ENCODE measurements at places on chromosomes 5 and 9.

DNA sequence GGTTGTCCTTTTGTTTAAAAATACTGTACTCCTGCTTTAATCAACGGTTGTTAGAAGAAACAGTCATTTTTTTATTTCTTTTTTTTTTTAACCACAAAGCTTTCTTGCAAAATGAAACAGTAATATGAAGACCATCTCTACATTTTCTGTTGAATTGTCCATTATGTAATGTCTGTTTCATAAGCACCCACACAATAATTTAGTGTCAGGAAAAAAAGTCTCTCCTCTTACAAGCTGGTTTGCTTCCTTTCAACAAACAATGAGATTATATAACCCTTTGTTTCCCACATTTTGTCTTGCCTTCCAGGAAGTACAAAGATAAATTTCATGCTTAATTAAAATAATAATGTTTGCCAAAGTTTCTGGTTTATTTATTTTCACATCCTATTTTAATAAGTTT is 16.7 kb downstream of the CTNNAL1 start:
- peak; percentile 46 for DNase-seq

DNA sequence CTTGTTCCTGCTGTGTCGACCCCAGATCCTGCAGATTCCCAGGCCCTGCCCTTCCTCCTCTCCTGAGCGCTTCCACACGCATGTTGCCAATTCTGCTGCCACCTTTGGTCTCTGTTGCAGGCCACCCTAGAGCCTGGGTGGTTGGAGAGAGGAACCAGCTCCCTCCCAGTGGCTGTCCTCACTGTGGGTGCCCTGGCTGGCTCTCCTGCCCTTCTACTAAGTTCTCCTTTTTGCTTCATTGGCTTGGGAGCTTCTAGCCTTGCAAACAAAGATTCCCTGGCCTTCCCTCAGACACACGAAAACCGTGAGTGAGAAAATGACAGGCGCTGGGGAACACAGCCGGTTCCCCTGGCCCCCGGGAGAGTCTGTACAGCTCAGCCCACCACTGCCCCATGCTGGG is 14.2 kb upstream of the NCS1 start:
- DNase-seq, result no peak

- no peak for DNase-seq
These were observed 70.4 kb downstream of the RALGPS1 start for GRCh38 chr9:126984969-126985368.

DNA sequence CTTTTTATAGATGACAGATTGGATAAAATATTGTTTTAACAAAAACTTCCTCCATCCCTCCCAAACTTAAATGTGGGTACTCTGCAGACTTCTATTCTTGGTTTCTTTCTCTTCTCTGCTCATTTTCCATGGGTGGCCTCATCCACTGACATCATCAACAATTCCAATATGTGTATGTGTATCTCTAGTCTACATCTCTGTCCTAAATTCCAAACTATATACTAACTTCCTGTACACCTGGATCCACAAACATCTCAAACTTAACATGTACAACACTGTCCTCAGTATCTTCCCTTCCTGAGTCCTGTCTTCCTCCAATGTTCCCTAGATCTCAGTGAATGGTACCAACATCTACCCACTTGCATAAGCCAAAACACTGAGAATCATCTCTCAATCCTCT is 28.5 kb upstream of the CDK5RAP2 start:
- DNase-seq, result no peak

DNA sequence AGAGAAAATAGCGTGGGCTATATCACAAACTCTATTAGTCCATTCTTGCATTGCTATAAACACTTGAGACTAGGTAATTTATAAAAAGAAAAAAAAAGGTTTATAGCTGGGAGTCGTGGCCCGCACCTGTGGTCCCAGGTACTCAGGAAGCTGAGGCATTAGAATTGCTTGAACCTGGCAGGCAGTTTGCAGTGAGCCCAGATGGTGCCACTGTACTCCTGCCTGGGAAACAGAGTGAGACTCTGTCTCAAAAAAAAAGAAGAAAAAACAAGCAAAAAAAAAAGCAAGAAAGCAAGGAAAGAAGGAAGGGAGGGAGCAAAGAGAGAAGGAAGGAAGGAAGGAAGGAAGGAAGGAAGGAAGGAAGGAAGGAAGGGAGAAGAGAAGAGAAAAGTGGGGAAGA is 904.2 kb upstream of the EDIL3 start:
- no peak for DNase-seq

- no peak for DNase-seq
These were observed 136.7 kb upstream of the MOCS2 start for GRCh38 chr5:53246042-53246836.

DNA sequence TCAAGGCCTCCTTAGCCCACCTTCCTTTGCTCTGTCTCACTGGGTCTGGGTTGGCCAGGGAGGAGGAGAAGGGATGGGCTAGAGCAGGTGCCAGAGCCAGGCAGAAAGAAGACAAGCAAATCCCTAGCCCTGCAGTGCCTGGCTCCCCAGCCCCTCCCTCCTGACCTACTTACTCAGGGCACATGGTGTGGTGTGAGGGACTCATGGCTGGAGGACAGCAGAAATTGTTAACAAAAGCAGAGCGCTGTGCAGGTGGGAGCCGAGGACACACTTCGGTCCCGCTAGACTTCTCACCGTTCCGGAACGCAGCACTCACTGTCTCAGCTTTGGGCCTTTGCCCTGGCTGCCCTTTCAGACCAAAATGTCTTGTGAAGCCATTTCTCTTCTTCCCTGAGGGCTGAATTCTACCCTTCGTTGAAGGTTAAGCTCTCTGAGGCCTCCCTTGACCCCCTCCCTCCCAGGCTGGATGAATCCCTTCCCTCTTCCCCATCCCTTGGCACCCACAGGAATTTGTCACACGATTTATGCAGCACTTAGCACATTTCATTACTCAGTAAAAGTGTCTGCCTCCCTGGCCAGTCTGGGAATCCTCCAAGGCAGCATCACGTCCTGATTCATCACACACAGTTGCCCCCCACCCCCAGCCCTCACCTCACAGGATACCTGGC is 263.9 kb upstream of the TRPC7 start:
- no peak for DNase-seq

GRCh38 chr9:127838375-127839078 is 15.9 kb downstream of the ENG start:
- DNase-seq, result no peak

DNA sequence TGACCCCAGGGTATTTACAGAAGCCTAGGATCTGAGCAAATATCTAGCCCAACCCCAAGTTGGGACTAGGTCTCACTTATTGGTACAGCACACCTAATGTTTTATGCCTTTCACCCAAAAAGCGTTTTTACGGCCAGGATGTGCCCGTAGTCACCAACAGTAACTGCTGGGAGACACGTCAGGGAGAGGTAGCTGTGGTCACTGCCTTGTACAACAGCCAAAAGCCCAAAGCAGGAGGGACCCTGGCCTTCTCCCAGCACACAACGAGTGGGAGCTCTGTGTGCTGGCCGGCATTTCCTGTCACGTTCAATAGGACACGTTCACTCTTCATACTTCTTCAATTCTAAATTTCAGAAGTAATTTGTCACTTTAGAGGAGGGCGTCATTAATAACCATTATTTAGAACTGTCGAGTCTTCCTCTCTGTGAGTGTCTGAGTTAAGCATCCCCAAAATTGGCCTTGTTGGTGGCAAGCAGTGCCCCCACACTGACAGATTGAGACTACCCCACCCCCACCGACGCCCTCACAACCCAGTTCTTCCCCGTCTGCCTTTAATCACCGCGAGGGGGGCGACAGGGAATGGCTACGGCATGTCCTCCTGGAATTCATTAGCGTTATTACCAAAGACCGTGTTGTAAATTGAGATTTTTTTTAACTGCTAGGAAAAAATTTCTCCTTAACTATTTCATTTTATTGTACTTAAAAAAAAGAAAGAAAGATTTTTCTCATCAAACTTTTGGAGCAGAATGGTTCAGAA is 80.7 kb downstream of the MVB12B start:
- DNase-seq, result no peak

- DNase-seq, result no peak
These were observed 330.0 kb downstream of the PSAT1 start for GRCh38 chr9:78626971-78627370.

DNA sequence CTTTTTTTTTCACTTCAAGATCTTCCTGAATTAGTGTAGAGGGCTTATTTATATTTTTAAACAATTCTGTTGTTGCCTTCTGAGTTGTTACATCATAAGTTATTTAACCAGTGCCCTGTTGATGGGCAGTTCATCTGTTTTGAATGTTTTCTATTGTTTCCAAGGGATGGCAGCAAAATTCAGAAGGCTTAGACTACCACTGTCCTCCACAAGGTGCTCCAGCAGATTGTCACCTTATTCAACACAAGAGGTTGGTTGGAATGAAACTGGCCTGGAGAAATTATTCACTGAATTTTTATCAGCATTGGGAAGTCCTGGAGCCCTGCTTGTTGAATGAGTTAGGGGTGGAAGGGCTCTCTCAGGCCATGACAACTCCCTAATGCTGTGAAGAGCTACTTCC is 1.3 kb upstream of the KLHL9 start:
- no peak for DNase-seq

GRCh38 chr5:78669331-78669730 is 20.8 kb upstream of the LHFPL2 start:
- DNase-seq, result no peak

DNA sequence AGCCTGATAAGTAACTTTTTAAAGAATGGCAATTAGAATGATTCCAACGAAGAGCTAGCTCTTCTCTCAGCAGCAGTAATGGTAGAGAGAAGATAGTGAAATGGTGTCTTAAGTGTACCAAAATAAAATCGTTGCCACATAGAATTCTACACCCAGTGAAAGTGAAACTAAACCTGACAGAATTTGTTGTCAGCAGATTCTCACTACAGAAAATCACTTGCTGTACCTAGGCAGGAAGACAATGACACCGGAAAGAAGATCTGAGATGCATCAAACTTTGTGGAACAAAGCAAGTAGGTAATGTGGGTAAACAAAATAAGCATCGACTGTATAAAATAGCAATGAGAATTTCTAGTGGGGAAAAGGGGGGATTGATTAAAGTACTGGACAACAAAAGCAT is 20.7 kb upstream of the EBF1 start:
- DNase-seq, result no peak

DNA sequence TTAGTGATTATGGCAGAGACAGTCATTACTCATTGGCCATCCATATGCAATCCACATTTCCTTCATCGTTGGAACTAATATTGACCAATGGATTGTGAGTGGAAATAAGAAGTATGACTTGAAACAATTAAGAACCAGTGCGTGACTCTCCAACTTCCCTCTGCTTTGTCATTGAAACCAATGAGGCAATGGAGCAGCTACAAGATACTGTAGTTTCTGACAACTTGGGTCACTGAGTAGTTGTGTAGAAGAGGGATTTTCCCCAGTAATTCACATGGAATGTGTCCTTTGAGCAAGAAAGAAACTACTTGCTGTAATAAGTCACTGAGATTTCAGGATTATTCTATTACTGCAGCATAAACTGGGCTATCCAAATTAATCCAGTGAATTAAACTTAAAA is 785.3 kb upstream of the RIOK2 start:
- DNase-seq, result no peak

DNA sequence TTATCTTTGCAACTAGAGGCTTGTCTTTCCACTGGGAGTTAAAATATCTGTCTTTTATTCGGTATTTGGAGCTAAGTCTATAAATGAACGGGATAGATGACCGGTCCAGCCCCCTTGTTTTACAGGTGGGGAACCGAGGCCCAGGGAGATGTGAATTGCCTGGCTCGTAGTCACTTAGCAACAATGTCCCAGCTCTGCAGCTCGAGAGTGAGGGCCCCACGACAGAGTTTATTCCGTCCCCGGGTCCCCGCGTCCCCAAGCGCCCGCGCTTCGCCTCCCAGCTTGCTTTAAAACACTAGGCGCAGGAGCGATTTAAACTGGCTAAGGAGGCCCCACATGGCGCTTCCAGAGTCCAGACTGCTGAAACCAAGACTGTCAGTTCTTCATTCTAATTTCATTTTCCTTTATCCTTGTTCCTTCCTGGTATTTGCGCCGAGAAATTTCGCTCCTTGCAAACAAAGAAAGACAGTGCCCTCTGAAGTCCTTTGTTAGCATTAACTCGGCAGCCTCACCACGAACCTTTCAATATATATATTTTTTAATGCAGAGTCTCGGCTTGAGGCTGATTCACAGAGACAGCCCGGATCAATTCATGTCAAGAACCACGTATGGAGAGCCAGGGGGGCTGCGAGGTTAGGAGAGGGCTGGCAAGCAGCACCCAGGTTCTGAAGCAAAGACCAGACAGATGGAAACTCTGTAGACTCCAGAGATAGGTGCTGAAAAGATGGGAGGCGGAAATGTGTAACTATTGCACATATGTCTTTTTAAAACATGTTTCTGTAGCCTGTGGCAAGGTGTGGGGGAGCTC is 1.4 kb upstream of the ENC1 start:
- DNase-seq, result peak; percentile 65

DNA sequence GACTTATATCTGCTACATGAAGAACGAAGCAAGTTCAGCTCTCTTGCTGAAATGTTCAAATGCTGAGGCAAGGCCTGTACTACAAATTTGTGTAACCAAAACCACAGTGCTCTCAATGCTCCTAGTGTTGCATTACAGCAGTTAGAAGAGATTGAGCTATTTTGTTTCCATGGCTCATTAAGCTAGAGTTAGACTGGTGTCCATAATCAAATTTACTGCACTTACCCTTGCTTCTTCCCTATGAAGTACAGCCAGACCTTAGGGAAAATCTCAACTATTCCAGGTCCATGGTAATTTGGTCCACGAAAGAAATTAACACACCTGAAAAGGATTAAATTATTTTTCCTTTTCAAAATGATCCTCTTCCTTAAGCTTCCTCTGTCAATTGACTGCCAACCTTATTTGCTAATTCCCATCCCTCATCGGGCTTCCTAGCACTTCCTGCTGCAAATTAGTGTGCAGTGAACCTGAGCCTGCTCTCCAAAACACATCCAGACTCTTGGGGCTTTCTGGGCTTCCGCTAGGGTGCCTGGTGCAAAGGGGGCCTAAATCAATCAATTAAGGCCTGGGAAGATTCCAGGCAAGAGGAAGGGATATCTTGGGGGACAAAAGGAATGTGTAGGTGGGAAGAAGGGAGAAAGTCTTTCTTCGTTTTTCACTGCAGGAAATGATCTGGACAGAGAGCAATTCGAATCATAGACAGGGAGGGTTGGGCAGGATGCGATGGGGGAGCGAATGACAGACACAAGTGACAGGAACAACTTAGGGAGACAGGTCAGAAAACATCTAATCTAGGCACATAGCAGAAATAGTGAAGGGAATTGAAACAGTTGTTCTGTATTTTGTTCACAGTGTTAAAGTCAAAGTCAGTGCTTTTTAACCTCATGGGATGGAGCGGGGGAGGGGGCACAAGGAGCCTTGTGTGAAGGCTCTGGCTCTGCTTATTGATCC is 542.4 kb downstream of the RAB3C start:
- no peak for DNase-seq

GRCh38 chr5:58411372-58411771 is 48.5 kb downstream of the PLK2 start:
- DNase-seq, result no peak

DNA sequence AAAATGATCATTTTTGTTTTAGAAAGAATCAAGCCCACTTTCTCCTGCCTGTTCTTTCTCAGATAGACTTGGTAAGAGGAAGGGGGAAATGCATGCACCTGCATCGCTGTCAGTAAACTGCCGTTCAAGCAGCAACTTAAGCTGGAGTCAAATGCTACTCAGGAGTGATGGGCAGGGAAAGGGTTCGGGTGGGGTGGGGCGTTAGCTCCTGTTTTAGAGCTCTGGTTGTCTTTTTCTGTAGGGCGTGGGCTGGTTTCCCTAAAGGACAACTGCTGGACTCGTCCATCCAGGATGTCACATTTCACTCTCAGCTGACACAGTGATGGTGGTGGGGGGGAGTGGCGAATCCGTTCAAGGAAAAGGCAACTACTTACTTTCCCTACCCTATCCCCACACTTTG is 75.0 kb downstream of the NDFIP1 start:
- no peak for DNase-seq
